Stimulated activated naive B cell treated with anti-CD40 and anti-IgM and Interleukin-4, amounts not matched to agents 10 μg/mL and 1 μg/mL and 100 μg/mL, for 72 hours (primary cell): ENCODE measurements at places on chromosomes 5 and 9.

- no peak for DNase-seq
Observed at GRCh38 chr5:35172533-35172932, 57.8 kb downstream of the PRLR start.

DNA sequence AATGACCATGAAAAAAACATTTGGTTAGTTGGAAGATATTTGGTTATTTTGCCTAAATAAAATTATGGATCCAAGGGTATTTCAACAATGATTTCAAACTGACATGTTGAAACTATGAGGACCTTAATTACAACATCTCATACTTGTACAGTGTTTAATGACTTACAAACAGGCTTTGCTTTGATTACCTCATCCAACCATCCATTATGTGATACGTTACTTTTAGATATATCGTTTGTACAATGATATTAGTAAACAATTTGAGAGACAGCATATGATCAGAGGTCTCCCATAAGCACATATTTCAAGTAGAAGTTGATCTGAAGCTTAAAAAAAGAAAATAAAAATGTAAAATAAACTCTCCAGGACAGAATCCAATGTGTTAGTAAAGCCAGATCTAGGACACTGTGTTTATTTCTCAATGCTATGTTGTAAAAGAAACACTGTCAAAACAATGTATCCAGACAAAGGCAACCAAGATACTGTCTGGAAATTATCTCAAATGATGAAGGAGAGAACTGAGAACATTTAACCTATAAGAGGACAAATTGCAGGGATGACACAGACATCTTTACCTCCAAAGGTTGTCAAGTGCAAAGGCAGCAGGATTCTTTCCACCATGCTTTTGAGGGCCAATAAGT is 116.0 kb upstream of the TARS1 start:
- no peak for DNase-seq

DNA sequence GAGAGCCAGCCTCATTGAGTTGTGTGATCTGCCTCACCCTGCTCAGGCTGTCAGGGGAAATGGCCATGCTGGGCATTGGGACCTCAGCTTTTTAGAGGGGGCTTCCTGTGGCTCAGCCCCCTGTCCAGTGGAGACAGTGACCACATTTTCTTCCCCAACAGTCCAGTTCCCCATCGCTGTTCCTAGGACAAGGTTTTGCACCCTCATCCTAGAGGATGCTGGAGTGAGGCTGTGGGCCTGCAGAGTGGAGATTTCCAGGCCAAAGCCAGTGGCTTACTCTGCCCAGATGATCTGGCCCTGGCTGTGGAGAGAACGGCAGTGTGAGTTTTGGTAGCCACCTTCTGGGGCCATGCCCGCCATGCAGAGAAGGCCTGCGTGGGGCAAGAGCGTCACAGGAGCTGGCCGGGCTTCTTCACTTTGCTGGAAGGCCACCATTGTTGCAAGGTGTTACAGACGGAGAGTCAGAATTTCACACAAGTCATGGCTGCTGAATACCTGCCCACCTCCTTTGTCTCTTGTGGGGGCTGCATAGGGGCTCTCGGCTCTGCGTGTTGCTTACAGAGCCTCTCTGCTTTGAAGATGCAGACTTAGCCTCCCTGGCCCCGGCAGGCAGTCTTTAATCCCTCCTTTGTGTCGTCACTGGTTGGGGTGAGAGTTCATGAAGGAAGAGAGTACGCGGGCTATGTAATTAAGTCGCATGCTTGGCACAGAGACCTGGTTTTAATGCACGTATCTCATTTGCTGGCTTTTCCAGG is 35.2 kb upstream of the PITX1 start:
- no peak for DNase-seq

DNA sequence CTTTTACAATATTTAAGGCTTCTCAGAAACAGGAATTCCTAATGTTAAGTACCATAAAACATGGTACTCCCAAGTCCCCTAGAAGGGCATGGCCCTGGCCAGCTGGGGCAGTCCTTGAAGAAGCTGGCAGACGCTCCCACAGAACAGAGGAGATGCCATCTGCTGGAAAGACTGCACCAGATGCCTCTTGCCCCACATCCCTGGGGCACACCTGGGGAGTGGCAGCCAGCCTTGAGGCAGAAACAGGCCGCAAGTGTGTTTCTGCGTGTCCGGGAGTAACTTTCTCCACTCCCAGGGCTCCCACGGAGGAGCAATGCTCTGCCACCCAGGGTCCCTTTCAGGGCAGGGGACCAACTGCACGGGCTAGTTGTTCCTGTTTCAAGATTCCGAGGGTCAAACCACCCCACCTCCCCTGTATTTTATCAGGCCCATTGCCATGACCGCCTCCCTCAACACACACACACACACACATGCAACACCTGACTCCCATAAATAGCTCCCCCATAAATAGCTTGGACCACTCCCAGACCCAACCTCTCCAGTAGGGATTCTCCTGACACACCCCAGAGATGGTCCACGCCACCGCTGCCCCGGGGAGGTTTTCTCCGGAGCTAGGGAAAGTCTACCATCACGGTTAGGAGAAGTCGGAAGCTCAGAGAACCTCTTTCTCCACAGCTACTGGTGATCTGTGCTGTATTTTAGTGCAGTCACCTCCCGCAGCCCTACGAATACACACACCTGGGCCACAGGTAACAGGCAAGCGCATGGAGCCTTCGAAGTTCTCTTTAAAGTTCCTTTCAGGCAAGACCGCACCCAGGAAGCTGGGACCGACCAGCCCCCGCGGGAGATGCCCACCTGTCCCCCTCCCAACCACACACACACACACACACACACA is 1.5 kb downstream of the SPOCK1 start:
- DNase-seq: no peak

DNA sequence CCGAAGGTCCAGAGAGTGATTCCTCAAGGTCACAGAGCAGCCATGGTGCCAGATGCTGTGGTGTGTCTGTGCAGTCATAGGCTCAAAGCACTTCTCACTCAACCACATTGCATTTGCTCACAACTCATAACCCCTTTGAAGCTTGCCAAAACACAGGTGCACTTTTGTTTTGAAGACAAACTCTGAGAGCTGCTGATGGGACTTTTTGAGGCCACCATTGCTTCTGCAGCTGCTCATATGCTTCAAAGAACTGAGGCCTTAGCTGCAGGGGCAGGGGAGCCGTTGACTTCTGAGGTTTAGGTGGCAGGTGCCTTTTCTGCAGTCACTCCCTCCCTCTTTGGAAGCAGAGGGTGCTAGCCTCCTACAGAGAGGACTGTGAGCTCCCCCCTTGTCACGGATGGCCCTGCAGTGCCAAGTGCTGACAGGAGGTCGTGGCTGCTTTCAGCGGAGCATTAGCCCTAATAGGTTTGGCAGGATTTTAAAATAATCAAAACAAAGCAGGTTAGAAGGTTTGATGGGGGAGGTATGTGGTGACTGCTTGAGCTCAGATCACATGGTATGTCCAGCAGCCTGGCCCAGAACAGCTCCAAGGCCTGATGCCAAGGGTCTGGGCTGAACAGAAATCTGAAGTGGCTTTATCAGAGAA is 232.1 kb downstream of the MAN2A1 start:
- no peak for DNase-seq

DNA sequence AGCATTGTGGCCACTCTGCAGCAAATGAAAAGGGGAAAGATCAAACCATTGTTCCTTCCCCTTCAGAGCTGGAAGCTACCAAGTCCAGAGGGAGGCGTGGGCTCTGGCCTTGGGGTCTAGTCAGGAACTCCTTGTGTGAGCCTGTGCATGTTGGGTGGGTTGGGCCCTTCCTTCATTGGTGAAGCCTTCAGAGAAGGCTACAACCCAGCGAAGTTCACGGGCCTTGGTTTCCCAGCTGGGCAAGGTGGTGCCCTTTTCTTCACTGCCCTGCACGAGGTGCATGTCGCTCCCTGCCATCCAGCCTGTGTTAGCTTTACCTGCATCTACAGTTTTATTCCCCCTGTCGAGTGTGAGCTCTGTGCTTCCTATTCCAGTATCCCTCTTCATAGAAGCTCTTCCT is 84.7 kb downstream of the ZNF618 start:
- no peak for DNase-seq

DNA sequence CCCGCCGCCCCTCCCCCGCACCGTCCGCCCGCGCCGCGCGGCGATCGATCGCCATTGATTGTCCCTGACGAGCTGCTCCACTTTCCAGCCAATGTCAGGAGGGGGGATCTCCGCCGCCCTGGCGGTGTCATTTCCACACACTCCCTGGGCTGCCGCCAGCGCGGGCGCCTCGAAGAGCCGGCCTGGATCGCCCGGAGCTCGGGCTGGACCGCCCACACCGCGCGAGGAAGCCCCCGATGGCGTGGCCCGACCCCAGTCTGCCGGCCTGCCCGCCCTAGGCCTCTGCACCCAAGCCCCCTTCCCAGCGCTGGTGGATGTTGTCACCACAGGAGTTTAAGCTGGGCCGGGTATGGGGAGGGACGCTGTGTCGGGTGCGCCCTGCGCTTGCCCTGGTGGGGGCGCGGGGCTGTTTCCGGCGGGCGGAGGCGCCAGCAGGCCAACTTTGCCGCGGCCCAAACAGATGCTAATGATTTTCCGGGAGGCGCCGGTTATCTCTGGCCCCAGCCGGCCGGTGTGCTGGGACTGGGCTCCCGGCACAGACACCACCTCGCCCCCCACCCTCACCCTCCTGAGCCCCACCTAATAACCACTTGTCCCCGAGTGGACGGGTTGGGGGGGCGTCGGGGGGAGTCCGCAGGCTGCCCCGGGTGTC is 10.6 kb upstream of the CXXC5 start:
- DNase-seq: peak; percentile 64

DNA sequence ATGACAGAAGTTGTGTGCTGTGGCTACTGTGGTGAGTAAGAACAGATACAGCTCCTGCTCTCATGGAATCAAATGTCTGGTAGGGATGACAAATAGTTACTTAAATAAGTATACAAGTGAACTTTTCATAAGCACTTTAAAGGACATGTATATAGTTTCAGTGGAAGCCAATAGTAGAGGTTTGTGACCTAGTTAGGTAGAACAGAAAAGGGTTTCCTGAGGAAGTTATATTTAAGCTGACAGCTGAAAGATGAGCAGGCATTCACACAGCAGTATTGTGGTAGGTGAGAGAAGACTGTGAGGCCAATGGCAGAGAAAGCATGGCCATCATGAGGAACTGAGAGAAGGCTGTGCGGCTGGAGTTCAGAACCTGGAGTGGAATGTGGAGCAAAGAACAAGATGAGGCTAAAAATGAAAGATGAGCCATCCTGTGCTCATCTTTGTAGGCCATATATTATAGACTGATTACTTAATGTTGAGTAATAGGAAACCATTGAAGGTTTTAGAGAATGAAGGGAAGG is 15.4 kb downstream of the FAM174A start:
- DNase-seq: peak; percentile 11

- no peak for DNase-seq
Observed at GRCh38 chr5:16883176-16883575, 52.9 kb downstream of the MYO10 start.
